ENCODE measurements at places on chromosomes 11 and 22.

DNA sequence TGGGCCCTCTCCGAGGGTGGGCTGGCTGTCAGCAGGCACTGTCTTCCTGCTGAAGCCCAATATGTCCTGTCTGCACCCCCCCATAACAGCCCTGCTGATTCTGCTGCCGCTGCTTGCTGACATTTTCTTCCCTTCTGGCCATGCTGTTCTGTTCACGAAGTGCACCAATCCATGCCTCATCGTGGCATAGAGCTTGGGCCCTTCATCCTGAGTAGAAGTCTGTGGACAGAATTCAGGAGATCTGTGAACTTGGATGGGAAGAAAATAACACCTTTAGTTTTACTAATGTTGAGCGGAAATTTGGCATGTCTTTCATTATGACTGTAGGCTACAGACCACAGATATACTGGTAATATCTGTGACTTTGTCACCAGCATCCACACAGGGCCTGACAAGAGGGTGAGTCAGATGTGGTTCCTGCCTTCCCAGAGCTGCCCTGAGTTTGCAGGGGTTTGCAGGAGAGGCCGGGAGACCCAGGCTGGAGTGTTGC is 14.1 kb upstream of the KIAA0930 start:
- DNase-seq: no peak

DNA sequence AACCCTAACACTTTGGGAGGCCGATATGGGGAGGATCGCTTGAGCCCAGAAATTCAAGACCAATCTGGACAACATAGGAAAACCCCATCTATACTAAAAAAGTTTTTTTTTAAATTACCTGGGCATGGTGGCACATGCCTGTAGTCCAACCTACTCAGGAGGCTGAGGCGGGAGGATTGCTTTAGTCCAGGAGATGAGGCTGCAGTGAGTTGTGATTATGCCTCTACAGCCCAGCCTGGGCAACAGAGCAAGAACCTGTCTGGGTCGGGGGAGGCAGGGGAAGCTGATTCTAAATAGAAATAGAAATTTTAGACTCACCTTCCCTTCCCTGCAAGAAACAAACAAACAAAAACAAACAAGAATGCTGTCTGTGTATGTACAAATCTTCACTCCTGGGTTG is 52.9 kb upstream of the PRODH start:
- DNase-seq: no peak

- DNase-seq: no peak
Measured at GRCh38 chr11:27204529-27204928, 158.5 kb downstream of the CCDC34 start.

DNA sequence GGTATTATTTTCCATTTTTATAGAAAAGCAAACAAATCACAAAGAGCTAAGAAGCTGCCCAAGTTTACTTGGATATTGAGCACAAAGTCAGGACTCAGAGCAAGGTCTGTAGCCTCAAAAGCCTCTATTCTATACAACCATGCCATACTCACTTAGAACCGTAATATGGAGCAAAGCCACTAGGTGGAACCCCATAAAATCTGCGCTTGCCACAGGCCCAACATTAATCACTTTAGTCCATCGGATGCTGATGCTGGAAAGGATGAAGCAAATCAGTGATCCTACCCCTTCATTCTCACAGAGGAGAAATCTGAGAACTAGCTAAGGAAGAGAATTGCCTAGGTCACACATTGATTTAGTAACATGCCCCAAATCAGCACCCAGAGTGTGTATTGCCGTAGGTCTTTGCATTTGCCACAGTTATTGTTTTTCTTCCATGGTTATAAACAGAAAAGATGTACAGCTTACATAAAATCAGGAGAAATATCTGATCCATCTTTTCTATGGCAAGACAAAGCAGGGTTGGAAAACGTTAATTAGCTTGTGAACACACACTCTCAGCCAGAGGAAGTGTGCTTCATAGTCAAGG is 56.7 kb upstream of the RAB38 start:
- no peak for DNase-seq

Data from frontal cortex (tissue), 4 donors.